ENCODE measurements at places on chromosomes 13 and 19.

- DNase-seq = peak; percentile 83
These were observed at the start of gene LCP1 for GRCh38 chr13:46181840-46182490. Gene LCP1 (minus strand): TSS chr13:46182177. CDS start chr13:46159662, 22,515 bp downstream.

DNA sequence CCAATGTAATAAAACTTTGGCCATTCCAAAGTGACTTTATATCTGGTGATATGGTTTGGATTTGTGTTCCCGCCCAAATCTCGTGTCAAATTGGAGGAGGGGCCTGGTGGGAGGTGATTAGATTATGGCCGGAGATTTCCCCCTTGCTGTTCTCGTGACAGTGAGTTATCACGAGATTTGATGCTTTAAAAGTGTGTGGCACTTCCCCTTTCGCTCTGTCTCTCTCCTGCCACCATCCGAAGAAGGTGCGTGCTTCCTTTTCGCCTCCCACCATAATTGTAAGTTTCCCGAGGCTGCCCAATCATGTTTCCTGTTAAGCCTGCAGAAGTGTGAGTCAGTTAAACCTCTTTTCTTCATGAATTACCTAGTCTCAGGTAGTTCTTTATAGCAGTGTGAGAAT, 9.3 kb upstream of the NALCN start:
- DNase-seq = no peak

DNA sequence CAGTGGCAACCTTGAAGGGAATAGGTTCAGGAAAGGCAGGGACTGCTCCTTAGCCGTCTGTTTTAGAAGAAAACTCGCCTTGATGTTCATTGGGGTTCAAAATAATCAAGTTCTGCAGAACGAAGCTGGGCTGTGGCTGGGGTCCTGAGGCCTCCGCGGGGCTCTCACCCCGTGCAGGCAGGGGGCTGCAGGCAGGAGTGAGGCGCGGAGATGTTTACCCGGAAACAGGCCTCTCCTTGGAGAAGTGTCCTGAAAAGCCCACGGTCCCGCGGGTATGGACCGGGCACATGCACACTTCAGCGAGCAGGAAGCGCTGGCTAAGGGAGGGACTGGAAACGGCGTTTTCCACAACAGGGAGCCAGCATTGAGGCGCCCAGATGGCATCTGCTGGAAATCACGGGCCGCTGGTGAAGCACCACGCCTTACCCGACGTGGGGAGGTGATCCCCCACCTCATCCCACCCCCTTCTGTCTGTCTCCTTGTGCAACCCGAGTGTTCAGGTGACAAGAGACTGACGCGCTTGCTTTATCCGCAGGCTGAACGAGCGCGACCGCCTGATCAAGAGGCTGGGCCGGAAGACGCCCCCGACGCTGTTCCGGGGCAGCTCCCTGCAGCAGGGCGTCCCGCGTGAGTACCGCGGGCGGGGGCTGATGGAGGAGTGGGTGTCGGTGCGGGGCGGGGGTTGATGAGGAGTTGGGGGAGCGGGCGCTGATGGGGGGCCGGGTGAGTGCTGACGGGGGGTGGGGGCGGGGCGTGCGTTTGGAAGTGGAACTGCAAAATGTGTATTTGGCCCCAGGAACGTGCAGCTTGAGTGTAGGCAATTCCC, 39.6 kb downstream of the SHISA2 start:
- peak; percentile 65 for DNase-seq

DNA sequence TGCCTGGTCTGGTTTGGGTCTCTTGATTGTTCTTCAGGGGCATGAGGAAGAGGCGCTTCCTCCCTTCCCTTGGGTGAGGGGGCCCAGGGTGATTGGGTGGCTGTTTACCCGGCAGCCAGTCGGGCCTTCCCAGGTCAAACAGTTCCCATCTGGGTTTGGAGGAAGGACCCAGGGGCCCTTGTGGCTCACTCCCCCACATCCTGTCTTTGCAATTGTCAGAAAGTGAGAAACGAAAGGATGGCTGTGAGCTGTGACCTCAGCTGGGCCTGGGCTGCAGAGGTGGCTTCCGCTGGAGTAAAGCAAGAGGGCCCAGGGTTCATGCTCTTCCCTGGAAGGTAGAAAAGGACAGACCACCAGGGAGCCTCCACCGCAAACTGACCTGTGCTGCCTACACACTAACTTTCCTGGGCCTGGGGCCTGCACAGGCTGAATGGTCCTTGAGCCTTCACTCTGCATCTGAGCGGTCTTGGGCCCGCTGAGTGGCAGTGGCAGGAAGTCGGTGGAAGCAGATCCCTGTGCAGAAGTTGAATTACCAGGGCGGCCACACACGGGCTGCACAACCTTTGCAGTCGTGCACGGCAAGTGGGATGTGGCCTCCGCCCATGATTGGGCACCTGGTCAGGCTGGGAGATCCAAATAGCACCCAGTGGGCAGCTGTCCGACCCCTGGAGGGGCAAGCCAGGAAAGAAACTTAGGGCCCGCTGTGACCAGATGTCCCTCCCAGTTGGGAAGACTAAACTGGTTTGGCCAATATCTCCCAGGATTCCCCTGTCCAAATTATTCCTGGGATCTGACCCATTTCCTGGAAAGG, 5.3 kb upstream of the CD79A start:
- peak; percentile 80 for DNase-seq

DNA sequence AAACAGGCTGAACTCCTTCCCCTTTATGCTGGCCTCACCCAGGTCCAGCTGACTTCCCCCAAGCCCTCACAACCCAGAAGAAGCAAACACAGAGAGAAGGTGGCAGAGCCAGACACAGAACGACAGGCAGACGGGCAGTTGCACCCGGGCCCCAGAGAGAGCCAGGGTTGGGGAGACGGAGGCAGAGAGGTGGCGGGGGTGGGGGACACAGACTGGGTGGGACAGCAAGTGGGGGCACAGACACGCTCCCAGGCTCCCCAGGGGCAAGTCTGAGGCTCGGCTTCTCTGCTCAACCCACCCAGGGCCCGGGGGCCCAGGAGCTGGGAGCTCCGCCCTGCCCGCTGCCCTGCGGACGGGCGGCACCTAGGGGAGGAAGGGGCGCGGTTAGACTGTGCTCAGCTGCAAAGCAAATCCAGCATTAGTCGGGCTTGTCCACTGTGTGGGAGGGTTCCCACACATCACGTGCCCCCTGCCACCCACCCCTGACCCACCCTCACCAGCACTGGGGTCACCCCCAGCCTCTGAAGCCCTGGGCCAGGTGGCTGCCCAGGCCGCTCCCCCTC, 31.3 kb upstream of the ASF1B start:
- DNase-seq = peak; percentile 35

DNA sequence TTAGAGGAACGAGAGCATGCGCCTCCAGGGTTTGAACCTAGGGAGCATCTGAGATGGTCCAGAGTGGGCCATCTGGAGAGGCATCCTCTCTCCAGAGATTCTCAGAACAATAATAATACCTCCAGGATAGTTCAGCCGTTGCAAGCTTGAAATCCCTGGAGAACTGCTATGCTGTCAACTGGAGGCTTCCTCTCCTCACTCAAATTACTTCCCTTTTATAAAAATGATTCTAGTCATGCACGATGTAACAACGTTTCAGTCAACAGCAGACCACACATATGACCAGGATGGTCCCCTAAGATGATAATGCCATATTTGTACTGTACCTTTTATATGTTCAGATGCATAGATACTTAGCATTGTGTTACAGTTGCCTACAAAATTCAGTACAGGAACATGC, 108.7 kb downstream of the SHISA2 start:
- no peak for DNase-seq

DNA sequence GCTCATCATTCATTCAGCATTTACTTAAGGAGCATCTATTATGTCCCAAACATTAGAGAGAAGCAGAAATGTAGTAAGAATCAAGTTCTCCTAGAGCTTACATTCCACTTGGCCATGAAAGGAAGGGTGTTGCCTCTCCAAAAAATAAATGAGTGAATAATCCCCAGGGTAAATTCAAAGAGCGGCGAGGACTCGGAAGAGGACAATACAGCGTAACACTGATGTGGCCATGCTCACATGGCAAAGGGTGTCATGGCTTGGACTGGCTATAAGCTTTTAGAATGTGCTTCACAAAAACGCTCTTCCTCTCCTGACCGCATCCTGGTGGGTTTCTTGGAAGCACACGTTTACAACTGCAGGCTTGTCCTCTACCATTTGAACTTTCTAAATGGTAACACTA, 290.2 kb downstream of the IRS2 start:
- DNase-seq = no peak

DNA sequence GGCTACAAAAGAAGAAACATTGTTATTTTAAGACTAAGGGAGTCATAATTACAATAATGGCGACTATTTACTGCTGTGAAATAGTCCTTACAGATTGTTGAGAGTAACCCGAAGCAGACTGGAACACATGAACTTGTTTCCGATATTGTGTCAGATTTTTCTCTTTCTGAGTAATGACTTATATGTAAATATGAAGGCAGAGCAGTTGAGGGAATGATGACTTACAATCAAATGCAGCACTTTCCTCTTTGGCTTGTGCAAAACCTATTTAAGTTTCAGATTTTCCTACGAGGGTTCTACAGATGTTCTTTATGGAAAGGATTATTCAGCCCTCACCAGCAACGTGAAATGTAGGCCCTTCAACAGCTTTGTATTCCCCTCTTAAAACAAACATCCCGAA, 198.6 kb downstream of the RGCC start:
- DNase-seq = no peak

DNA sequence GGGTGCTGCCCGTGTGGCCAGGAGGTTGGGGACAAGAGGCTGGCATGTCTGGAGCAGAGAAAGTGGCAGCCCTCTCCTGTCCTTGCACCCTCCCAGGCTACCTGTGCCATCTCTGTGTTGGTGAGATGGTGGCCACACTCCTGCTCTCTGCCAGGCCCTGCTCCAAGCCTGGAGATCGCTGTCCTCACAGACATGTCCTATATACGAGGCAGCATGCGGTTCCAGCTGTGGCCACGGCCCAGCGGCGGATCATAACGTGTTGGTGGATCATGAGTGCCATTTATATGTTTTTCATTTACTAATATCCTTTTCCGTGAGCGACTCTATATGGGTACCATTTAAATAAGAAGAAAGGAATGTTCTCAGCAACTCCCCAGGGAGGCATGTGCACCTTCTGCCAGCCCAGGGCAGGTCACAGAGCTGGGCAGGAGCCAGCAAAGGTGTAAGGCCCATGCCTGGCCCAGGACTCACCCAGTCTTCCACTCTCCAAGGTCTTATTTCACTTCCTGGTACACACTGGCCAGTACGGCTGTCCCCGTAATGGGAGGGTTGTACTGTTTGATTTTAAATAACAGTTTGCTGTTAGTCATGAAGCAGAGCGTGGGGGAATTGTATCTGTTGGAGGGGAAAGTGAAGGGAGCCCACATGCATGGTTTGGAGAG, 47.2 kb upstream of the LDLR start:
- DNase-seq = no peak

DNA sequence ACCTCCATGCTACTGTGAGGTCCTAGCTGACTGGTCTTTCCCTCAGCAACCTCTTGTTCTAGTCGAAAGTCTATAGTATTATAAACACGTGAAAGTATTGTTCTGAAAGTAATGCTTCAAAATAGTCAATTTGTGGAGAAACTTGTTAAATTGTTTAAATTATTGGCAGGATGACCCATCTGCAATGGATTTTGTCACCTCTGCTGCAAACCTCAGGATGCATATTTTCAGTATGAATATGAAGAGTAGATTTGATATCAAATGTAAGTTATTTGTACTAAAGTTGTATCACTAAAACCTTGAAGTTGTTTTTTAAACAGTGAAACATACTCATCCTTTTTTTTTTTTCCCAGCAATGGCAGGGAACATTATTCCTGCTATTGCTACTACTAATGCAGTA, 25.9 kb downstream of the UBA2 start:
- no peak for DNase-seq

DNA sequence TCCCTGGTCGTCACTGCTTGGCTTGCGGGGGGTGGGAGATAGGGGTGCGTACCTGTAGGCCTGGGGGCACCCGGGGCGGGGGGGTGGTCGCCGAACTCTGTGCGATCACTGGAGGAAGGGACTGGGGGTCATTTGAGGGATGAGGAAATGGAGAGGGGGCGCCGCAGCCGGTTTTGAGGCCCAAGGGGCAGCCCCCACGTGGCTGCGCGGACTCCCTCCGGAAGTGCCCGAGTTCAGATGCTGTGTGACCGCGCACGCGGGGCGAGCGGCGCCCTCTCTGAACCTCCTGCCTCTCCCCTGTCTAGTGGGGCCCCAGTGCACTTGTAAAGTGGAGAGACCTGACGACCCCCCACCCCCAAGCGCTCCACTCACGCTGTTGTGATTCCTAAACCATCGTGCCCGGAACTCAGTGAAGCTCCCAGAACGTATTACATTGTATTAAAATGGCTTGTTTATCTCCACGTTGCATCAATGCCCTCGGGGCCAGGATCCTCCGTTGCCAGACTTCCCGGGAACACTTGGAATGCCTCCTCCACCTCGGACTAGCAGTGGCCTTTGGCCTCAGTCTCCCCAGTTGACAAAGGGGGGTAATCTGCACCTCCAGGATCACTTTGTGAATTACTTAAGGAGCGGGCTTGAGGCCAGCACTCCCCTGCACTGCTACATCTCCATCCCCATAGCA, 3.0 kb upstream of the NANOS3 start:
- DNase-seq = no peak

- no peak for DNase-seq
These were observed 3.1 kb downstream of the ADAMTS10 start for GRCh38 chr19:8607386-8607785.

- DNase-seq = no peak
These were observed 92.0 kb downstream of the DGKH start for GRCh38 chr13:42140494-42140893.

DNA sequence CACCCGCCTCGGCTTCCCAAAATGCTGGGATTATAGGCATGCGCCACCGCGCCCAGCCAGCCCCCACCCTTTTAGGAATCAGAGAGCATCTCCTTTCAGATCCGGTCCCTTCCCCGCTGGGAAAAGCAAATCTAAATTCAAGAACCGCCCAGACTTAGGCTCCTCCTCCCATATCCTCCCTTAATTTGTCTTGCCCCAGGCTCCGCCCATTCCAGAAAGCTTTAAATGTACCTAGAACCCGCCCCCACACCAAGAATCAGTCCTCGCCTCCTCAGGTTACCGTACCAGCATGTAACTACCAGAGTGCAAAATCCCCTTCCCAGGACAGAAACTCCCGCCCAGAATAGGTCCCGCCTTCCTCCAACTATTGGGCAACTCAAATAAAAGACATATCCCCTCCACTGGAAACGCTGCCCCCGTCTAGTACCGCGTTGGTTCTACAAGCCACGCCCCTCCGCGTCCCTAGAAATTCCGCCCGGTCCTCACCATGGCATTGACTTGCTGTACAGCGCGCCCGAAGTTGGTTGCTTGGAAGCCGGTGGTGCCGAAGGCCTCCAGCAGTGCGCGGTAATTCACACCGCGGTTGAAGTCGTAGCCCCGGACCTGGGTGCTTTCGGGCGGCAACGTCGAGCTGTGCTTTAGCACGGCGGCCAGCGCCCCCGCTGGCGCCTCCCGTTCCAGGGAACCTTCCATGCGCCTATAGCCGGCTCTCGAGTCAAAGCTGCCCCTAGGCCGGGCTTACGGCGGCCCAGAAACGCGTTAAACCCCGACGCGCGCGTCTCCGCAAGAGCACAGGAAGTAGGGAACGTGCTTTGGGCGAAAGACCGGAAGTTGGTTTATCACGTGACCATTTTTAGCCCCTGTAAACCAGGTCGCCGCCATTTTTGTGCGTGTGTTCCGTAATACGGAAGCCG, at the start of gene DHPS:
DHPS (minus strand) TSS at position 807 of the 914 bp plus-strand sequence; CDS start at position 693, 114 bp downstream.
- peak; percentile 93 for DNase-seq

- DNase-seq = peak; percentile 67
These were observed 170.6 kb downstream of the FLT1 start for GRCh38 chr13:28324181-28324789.

- peak; percentile 1 for DNase-seq
These were observed 440.9 kb upstream of the KLF12 start for GRCh38 chr13:74574964-74575728.

- no peak for DNase-seq
These were observed 21.0 kb downstream of the LMO7 start for GRCh38 chr13:75657111-75657510.

- DNase-seq = no peak
These were observed 4.6 kb downstream of the PCDH9 start for GRCh38 chr13:67225252-67226159.

- no peak for DNase-seq
These were observed 28.7 kb downstream of the COL5A3 start for GRCh38 chr19:9981406-9982260.
